Osteoblast (primary cell): ENCODE measurements at places on chromosomes 6 and 20. TPM values are rescaled to one million over a fixed set of nuclear protein-coding genes. Genes with fewer than 3 reads are reported as not detected.
A peak's percentile ranks its signal among the peaks of the same experiment; 100 is the strongest.

DNA sequence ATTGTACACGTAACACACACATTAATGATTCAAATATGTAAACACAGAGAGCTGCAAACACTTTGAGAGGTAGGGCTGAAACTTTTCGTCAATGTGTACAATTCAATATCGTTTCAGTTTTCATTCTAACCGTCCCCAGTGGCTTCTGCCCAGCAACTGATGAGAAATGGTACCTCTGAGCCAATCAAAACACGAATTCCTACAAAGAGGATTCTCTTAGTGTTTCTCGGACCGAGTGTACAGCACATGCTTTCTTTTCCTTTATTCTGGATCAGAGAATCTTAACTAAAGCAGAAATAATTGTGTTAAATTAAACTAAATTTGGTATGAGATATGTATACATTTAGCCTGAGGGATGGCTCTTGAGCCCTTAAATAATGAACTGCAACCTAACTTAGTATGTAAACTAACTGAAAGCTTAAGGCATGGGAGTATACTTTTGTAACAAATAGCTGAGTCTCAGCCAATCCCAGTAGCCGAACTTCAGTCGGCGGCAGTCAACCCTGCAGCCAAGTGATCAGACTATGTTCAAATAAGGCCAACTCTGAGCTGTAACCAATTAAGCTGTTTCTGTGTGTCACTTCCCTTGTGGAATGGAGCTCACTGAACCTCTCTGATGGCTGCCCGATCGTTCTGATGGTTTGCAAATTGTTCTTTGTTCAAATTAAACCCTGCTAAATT, 16.1 kb downstream of the BTN2A1 start:
- H3K4me3 ChIP-seq = peak overlapping the region; percentile 68
- H3K27ac ChIP-seq = peak overlapping the region; percentile 73
- no peaks in the 10 kb centered on the region for H3K27me3 ChIP-seq

GRCh38 chr6:110048221-110048875, 70.2 kb downstream of the GPR6 start:
- DNase-seq = no peak
- H3K4me3 ChIP-seq = no peak overlapping the region
- H3K27ac ChIP-seq = no peak overlapping the region
- peaks cover 13% of the 10 kb centered on the region for H3K27me3 ChIP-seq

DNA sequence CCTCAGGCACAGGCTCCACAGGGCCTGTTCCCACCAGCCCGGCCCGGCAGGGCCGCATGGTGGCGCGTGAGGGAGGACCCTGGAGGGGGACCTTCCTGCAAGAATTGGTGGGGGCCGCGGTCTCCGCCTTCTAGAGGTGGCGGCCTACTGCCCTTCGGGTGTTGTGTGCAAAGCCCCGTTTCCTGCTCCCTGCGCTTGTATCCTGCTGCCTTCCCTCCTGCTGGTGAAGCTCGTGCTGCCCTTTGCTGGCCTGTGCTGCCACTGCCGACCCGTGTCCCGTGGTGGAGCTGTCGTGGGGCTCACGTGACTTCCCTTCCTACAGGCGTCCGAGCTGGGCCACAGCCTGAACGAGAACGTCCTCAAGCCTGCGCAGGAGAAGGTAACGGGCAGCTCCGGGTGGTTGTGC, 8.4 kb upstream of the COL20A1 start:
- DNase-seq = no peak
- H3K4me1 ChIP-seq = no peaks in the 10 kb centered on the region
- peaks cover 69% of the 10 kb centered on the region for H3K36me3 ChIP-seq
- H3K4me3 ChIP-seq = no peak overlapping the region
- no peaks in the 10 kb centered on the region for H3K27me3 ChIP-seq

- no peaks in the 10 kb centered on the region for H3K4me1 ChIP-seq
- H3K4me3 ChIP-seq = no peak overlapping the region
- H3K27ac ChIP-seq = no peak overlapping the region
Observed at GRCh38 chr20:12049125-12049524, 131.4 kb downstream of the BTBD3 start.

DNA sequence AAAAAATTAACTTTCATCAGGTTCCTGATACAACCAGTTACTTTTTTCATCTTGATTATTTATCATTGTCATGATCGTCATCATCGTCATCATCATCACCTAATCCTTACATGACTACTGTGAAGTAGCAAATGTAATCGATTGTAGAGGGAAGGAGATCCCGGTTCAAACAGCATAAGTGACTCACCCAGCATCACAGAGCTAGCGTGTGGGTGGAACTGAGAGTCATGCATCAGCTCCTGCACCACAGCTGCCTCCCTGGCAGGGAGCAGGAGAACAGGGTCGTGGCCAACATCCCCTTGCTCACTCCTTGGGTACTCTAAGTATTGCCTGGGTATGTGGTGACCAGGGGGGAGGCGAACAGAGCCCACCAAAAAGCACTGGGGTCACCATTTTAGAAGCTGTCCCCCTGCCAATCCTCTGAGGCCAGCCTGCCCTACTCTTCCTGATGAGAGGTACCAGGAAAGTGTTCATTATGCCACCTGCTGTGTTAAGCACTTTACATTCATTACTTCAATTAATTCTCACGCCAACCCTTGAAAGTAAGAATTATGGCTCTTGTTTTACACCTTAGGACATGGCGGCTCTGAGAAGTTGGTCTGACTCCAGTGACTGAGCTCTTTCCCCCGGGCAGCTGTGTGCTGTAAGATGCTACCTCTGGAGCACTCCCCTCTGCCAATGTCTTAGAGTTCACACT, 425.2 kb downstream of the CD83 start:
- H3K27me3 ChIP-seq = no peaks in the 10 kb centered on the region
- no peak overlapping the region for H3K27ac ChIP-seq
- peak; percentile 80 for DNase-seq
- H3K4me3 ChIP-seq = no peak overlapping the region
- peaks cover 24% of the 10 kb centered on the region for H3K4me1 ChIP-seq

DNA sequence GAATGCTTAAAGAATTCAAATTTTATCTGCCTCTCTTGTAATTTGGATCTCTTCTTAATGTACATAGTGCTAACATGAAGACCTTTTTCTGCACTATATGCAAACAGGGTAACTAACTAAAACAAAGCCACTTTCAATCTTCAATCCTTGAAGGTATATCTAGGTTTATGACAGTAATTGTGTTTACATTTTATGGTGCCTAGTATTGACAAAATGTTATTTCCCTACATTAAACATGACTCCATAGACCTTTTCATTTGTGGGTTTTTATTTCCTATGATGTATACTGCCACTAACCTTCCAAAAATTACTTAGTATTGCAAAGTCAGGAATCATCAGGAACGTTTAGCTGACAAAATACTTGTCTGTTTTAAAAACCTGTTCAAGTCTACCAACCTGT, 95.9 kb downstream of the B3GAT2 start:
- H3K4me1 ChIP-seq = no peaks in the 10 kb centered on the region
- no peak for DNase-seq
- H3K27me3 ChIP-seq = no peaks in the 10 kb centered on the region
- H3K27ac ChIP-seq = no peak overlapping the region
- H3K4me3 ChIP-seq = no peak overlapping the region
- H3K36me3 ChIP-seq = no peaks in the 10 kb centered on the region

- peaks cover 20% of the 10 kb centered on the region for H3K4me1 ChIP-seq
- H3K36me3 ChIP-seq = peaks cover 18% of the 10 kb centered on the region
- DNase-seq = peak; percentile 58
- H3K27me3 ChIP-seq = no peaks in the 10 kb centered on the region
Observed at GRCh38 chr6:82365016-82365795, 1.6 kb downstream of the TPBG start.

GRCh38 chr20:32582659-32583580, 2.2 kb downstream of the NOL4L start:
- H3K36me3 ChIP-seq = no peaks in the 10 kb centered on the region
- peak; percentile 89 for DNase-seq
- peak overlapping the region; percentile 49 for H3K4me3 ChIP-seq
- H3K27me3 ChIP-seq = peaks cover 19% of the 10 kb centered on the region

DNA sequence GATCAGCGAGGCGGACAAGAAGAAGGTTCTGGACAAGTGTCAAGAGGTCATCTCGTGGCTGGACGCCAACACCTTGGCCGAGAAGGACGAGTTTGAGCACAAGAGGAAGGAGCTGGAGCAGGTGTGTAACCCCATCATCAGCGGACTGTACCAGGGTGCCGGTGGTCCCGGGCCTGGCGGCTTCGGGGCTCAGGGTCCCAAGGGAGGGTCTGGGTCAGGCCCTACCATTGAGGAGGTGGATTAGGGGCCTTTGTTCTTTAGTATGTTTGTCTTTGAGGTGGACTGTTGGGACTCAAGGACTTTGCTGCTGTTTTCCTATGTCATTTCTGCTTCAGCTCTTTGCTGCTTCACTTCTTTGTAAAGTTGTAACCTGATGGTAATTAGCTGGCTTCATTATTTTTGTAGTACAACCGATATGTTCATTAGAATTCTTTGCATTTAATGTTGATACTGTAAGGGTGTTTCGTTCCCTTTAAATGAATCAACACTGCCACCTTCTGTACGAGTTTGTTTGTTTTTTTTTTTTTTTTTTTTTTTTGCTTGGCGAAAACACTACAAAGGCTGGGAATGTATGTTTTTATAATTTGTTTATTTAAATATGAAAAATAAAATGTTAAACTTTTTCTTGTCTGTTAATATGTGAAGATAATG, 2.2 kb downstream of the HSPA1B start:
- DNase-seq = peak; percentile 88
- H3K27me3 ChIP-seq = no peaks in the 10 kb centered on the region
- peak overlapping the region; percentile 48 for H3K27ac ChIP-seq
- H3K4me3 ChIP-seq = peak overlapping the region; percentile 80
- peaks cover 17% of the 10 kb centered on the region for H3K4me1 ChIP-seq

DNA sequence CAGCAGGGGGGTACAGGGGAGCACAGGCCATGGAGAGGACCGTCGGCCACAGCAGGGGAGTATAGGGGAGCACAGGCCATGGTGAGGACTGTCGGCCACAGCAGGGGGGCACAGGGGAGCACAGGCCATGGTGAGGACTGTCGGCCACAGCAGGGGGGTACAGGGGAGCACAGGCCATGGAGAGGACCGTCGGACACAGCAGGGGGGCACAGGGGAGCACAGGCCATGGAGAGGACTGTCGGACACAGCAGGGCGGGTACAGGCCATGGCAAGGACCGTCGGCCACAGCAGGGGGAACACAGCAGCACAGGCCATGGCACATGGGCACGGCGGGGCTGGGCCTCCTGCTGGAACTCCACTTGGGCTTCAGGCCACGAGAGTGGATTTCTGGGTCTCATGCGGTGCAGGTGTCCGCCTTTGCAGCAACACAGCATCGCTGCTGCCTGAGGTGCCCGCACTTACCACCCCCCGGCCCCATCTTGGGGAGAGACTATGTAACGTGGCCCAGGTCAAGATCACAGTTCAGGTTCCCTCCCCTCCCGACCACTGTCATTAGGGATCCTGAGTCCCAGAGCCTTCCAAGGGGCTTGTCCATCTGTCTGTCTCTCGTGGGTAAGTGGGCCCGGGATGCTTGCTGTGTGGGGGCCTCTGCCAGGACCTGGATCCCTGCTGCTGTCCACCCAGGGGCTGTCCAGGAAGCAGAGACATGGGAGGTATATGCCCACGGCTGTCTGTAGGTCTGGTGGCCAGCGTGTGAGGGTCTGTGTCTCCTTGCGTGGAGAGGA, 2.5 kb downstream of the NPBWR2 start:
- no peak overlapping the region for H3K4me3 ChIP-seq
- peaks cover 38% of the 10 kb centered on the region for H3K27me3 ChIP-seq
- peak; percentile 82 for DNase-seq

GRCh38 chr6:153328194-153328593, 197.1 kb upstream of the RGS17 start:
- H3K27ac ChIP-seq = no peak overlapping the region
- H3K4me1 ChIP-seq = no peaks in the 10 kb centered on the region
- no peak overlapping the region for H3K4me3 ChIP-seq
- no peaks in the 10 kb centered on the region for H3K27me3 ChIP-seq
- no peaks in the 10 kb centered on the region for H3K36me3 ChIP-seq

GRCh38 chr6:20955751-20956150, 421.5 kb downstream of the CDKAL1 start:
- no peaks in the 10 kb centered on the region for H3K36me3 ChIP-seq
- H3K27me3 ChIP-seq = no peaks in the 10 kb centered on the region
- H3K4me3 ChIP-seq = no peak overlapping the region
- no peaks in the 10 kb centered on the region for H3K4me1 ChIP-seq
- DNase-seq = no peak

DNA sequence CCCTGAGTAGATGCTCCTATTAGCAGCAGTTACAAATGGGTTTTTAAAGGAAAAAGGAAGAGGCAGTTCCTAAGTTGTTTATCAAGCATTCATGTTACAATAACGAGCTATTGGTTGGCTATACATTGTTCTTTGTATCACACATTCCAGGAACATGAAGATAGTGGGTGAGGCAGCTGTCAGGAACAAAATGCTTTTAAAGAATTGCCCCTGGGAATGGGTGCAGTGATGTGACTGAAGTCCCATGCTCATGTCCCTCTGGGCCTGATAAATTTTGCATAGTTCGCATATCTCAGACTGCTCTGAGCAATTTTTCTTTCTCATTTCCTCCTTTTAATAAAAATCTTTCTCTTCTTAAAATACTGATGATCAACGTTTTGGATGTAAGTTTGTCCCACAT, 3.7 kb downstream of the ENPP1 start:
- no peak overlapping the region for H3K4me3 ChIP-seq
- H3K4me1 ChIP-seq = peaks cover 14% of the 10 kb centered on the region
- DNase-seq = peak; percentile 58
- H3K27me3 ChIP-seq = no peaks in the 10 kb centered on the region

- no peaks in the 10 kb centered on the region for H3K27me3 ChIP-seq
- H3K4me1 ChIP-seq = peaks cover 5% of the 10 kb centered on the region
- peak within 1 kb of the TSS; percentile 18 for H3K27ac ChIP-seq
- peak; percentile 64 for DNase-seq
- H3K4me3 ChIP-seq = peak within 1 kb of the TSS; percentile 76
Observed at GRCh38 chr6:128882991-128883611, at the start of gene LAMA2. Gene LAMA2, plus strand, starts transcription at chr6:128883138. Its CDS starts 108 bp downstream, at chr6:128883246.

DNA sequence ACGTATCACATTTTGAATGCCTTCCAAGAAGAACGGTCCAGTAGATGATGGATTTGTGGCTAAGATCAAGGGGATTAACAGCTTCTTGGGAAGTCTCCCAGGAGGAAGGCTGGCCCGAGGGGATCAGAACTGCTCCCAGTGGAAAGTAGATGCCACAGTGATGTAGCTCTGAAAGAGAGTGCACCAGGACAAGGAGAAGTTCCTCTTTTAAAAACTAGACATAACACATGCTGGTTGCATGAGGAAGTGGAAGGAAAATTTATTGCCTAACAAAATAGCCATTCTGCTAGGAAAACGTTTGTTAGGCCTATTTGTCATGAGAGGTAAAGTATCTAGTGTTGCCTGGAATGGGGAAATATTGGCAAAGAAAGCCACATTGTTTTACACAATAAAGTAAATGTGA, 87.8 kb downstream of the CDH26 start:
- no peak for DNase-seq
- H3K4me3 ChIP-seq = no peak overlapping the region
- no peaks in the 10 kb centered on the region for H3K36me3 ChIP-seq
- H3K4me1 ChIP-seq = no peaks in the 10 kb centered on the region
- no peak overlapping the region for H3K27ac ChIP-seq

COL11A2 gene
- total RNA-seq = 1.8 TPM in 2 replicates

LRRN4 gene
- not detected in 2 replicates for total RNA-seq

RAET1L gene
- not detected in 2 replicates for total RNA-seq

CDC5L gene
- total RNA-seq = 21.8 and 22.8 TPM in 2 replicates

DST gene
- 486 and 573 TPM in 2 replicates for total RNA-seq

LATS1 gene
- 25.0 and 29.2 TPM in 2 replicates for total RNA-seq

SNAP25 gene
- 1.8 TPM in 2 replicates for total RNA-seq
